ENCODE measurements at places on chromosomes 5 and 9. TPM values are rescaled to one million over a fixed set of nuclear protein-coding genes. Genes with fewer than 3 reads are reported as not detected.

GRCh38 chr9:19451240-19452087 is 42.7 kb downstream of the ACER2 start:
- DNase-seq, result no peak

DNA sequence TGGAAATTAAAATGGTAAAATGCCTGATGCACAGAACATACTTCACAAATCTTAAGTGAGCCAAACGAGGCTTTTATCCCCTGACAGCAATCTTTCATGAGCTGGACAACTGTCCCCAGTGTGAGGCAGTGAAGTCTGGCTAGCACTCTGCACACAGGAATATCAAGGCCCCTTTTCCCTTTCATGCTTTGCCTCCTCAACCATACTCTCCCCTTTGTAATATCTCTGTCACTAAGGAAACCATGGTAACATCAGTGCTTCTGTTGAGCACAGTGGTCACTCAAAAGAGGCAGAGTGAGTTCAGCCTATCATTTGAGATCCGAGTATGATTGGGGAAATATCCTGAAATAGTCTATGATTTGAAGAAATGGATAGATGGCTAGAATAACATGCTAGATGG is 318.3 kb downstream of the ENC1 start:
- no peak for DNase-seq

- no peak for DNase-seq
Observed at GRCh38 chr5:38745836-38746732, 99.7 kb upstream of the OSMR start.

GRCh38 chr5:18702821-18703220 is 1068.6 kb downstream of the TAF11L14 start:
- DNase-seq, result no peak

DNA sequence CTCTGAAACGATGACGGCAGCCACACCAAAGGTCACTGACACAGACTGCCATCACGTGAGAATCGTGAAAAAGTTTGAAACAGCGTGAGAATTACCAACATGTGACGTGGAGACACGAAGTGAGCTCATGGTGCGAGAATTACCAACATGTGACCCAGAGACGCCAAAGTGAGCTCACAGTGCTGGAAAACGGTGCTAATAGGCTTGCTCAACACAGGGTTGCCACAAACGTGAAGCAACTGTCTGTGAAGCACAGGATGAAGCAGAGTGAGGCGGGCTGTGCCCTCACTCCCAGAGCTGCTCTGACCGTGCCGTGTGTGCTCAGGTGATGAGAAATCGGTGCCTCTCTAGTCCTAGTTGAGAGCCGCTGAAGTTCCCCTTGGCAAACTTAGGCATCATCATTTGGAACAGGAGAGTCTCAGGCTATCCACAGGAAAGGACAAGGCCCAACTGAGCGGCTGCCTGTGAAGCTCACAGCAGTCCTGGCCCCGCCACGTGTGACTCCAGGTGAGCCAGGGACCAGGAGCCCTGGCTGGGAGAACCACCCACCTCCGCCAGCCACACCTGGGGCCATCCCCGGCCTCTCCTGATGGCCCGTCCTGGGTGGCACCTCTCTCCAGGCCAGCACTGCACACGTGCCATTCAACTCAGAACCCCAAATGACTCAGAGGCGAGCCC is 29.8 kb upstream of the SLC6A3 start:
- DNase-seq, result no peak

GRCh38 chr5:61394078-61394704 is 62.1 kb downstream of the ZSWIM6 start:
- DNase-seq, result no peak

- peak; percentile 43 for DNase-seq
Observed at GRCh38 chr5:140109018-140109758, 4.7 kb upstream of the PURA start.

Gene PCDHB7
- 0.55 TPM for total RNA-seq

GRCh38 chr5:8557728-8558127 is 688.8 kb downstream of the MTRR start:
- no peak for DNase-seq

Gene PLEKHG4B
- 0.36 TPM for total RNA-seq

DNA sequence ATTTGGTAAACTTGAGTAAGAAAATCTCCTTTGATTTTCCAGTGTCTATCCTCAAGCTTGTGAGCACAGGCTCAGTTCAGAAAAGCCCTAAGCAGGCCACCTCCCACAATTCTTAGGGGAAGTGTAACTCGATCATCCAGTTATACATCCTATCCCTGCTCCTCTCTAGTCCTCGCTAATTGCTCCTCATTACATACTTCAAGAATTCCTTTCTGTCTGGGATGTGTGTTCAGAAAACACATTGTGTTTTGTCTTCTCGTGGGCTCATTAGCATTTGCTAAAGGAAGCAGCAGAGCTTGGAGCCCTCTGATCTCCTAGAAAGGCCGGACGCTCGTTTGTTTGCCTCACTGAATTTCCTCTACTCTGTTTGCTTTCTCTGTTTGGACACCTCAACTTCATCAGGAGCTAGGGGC is 268.2 kb upstream of the RFX3 start:
- DNase-seq, result no peak

Gene TRUB2
- 27.5 TPM for total RNA-seq

DNA sequence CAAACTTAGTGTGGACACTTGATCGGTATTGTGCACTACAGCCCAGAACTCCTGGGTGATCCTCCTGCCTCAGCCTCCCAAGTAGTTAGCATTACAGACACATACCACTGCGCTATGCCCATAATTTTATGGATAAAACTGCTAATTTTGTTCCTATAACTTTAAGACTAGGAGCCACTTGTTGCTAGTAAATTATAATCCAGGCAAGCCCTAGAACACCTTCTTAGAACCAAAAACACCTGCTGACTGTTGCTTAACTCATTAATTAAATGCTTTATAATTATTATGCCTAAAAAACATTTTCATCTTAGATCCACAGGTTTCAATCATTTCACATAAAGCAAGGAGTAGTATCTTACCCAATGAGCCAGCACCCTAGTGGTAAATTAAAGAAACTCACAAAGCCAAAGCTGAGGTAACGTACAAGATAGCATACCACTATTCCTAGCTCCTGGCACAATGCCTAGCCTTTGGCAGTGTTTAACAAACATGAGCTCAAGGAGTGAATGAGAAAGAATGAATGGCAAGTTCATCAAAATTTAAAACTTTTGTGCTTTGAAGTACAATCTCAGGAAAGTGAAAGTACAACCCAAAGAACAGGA is 5.4 kb downstream of the MRPS27 start:
- DNase-seq, result no peak

Gene ARHGEF37
- 35.0 TPM for total RNA-seq

Gene EPB41L4A
- total RNA-seq, result 13.2 TPM

DNA sequence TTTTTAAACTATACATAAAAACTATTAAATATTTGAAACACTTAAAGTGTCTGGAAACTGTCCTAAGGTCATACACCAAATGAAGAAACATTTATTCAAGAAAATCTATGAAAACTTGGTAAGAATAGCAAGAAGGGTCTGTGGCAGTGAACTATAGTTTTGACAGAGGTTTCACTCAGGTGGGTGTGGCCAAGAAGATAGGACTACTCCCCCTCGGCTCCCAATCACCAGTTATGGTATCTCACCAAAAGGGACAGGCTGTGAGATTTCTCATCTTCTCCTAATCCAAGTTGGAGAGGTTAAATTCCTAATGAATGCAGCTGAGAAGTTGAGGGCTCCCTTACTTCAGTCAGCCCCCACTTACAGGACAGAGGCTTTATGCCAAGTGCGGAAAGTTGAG is 2.9 kb downstream of the ARSK start:
- no peak for DNase-seq

All from mucosa of descending colon (tissue), 3 donors.